ENCODE measurements at places on chromosomes 11 and 22.

GRCh38 chr11:27471589-27472397 lies 797 bp downstream of the LGR4 start:
- DNase-seq: peak; percentile 89

- DNase-seq: no peak
Measured at GRCh38 chr11:111707039-111707690, 59.0 kb downstream of the PPP2R1B start.

DNA sequence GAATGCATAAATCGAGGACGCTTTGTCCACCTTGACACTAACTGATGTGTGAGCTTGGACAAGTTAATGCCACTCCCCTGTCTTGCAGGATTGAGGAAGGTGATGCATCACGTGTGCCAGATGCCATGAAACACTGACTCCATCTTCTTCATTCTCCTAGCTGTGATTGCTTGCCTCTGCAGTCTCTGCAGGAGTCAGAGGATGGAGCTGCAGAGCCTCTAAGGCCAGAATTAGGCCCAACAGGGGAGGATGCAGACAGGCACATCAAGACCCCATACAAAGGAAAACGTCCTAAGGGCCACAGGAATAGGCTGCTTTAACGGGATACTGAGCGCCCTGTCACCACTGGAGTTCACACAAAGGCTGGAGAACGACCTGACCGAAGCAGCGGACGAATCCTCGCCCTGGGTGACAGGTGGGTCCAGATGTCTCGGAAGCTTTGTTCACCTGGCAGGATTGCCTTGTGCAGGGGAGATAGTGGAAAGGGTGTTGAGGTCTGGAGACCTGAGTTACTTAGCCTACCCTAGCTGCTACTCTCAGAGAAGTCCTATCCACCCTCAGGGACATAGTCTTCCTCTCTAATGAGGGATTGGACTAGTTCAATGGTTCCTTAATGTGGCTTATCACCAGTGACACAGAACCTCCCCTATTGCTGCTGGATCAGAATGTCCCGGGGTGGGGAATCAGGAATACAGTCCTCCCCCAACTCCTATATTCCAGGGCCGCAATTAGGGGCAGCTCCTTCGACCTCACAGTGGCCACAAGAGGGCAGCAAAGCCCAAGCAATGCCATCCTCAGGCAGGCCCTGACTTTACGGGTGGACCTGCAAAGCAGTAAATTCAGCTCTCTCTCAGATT lies 32.4 kb downstream of the DBX1 start:
- DNase-seq: peak; percentile 63

DNA sequence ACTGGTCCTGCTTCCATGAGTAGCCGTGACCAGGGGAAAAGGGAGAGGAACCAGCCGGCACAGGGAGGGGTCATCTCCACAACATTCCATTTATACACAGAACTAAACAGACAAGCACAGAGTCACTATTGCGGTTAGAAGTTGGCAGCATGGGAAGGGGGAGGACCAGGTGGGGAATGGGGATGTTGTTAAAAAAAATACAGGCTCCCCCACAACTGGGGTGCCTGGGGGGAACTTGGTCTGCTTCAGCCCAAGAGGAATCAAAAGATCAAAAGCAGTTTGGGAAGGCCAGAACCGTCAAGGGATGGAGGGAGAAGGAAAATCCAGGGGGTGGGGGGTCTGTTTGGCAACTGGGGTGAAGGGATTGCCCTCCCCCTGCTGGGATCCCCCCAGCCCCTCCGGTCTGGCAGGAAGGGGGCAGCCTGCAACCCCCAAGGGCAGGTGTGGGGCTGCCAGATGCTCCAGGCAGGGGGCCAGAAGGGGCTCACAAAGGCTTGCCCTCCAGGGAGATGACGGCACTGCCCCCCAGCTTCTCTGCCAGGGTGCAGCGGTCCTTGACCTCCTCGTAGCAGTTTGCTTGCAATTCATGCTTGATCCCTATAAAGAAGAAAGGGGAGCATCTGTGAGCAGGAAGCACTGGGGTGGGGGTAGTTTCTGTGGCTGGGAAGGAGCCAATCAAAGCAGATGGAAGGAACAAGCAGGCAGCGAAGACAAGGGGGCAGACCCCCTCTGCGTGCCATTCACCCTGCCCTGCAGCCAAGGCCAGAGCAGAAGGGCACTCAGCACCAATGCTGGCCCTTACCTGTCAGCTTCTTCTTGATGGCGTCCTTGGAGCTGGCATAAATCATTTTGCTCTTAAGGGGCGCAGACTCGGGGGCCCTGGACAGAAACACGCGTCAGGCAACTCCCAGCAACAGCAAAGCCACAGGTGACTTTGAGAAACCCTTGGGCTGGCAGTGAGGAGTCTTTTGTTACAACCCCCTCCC lies 2.8 kb downstream of the CFL1 start:
- no peak for DNase-seq

DNA sequence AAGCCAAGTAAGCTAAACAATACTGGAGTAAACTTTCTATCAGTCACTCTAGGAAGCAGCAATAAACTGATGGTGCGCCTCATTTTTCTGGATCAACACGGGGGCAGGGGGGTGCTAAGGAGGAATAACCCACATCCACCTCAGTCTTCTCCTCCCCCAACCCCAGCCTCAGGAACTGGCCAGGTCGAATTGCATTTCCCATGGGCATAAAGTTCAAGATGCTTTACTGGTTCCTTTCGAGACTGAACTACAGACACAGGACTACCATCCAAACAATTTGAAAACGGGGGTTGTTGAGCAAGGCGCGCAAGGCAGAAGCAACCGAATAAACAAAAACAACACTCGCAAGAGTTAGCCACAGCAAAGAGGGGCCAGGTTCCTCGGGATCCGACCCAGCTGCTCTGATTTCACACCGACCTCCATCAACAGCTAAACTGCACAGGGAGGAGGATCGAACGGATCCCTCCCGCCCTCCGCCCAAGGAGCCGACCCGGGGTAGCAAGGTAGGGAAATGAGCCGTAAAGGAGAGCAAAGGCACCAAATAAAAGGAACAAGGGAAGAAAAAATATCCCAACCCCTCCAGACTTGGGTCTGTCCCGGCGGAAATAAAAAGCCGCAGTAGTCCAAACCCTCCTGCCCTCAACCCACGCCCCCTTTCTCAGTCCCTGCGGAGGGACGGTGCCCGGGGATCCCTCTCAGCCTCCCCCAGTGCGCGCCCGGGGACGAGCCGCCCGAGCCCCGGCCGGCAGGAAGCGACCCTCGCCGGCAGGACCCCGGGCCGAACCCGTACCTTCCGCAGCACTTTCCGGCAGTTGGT lies 801 bp downstream of the SESN3 start:
- DNase-seq: peak; percentile 26

DNA sequence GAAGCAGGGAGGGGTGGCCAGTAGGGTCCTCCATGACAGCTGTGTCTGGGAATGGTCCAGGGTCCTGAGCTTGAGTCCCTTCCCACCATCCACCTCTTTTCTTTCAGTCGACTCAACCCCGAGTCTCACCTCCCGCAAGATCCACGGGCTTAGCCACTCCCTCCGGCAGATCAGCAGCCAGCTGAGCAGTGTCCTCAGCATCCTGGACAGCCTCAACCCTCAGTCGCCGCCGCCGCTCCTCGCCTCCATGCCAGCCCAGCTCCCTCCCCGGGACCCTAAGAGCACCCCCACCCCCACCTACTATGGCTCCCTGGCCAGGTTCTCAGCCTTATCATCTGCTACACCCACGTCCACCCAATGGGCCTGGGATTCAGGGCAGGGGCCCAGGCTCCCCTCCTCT lies 81.9 kb downstream of the CEP164 start:
- DNase-seq: no peak

DNA sequence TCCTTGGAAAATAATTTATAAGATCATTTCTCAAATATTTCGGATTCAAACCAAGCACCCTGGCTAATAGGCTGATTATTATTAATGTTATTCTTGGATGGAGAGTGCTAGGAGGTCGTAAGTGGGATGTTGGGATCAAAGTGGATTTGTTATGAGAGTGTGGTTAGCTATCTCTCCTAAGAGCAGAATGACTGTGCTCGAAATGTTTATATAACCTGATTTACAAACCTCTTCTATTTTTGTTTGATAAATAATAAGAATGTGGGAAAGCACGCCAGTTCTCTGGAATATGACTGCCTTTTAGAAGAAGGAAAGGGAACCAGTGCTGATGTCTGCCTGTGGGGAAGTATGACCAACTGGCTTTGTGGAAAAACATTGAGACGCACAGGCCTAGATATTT lies 527.5 kb downstream of the NTM start:
- no peak for DNase-seq

DNA sequence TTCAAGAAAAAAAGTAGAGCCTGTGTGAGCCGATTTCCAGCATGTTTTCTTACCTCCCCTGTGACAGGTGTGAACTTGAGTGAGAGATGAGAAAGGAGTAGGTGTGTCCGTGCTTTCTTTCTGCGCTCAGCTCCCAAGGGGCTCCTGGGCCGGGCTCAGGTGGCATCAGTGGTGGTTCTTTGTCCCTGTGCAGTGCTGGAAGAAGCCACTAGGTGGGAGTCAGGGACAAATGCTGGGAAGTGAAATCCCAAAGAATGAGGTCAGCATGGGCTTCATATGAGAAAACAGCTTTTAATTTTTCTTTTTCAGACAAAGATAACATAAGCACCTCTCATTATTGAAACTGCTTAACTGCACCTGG lies 57.8 kb downstream of the PPFIBP2 start:
- DNase-seq: no peak

- DNase-seq: no peak
Measured at GRCh38 chr11:101510591-101510990, 73.2 kb downstream of the TRPC6 start.

GRCh38 chr11:21892736-21893564 lies 299.9 kb upstream of the ANO5 start:
- DNase-seq: no peak

- DNase-seq: no peak
Measured at GRCh38 chr22:26122920-26123468, 46.3 kb upstream of the SEZ6L start.

DNA sequence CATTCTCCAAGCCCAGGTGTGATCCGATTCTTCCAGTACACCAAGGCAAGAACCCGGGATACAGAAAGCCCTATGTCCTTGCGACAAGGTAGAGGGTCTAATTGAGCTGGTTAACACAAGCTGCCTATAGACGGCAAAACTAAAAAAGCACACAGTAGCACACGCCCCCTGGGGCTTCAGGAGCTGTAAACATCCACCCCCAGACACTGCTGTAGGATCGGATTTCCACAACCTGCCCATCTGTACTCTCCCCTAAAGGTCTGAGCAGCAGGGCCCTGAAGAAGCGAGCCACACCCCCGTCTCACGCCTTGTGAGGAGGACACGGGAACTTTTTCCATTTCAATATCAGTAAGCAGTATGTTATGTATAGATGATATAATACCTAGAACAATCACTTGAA lies 624.7 kb downstream of the BUD13 start:
- DNase-seq: no peak

GRCh38 chr11:102456381-102456780 lies 3.8 kb upstream of the TMEM123 start:
- peak; percentile 71 for DNase-seq

GRCh38 chr11:99822846-99823565 lies 802.3 kb downstream of the CNTN5 start:
- no peak for DNase-seq

DNA sequence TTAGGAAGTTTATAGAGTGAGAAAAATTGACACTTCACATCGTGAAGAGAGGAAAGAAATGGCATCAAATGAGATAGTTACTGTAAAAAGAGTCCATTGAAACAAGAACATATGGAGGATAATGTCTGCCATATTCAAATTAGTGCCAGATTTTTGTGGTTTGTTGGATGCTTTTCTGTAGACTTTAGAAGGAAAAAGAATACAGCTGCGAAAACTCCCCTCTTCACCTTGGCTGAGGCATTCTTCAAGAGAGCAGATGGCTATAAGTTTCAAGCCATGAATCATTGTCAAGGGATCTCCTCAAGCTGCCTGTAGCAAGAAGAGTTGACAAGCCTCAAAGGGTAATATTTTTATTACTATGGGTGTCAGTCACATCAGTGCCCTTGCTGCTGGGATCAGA lies 507.4 kb upstream of the RAG2 start:
- no peak for DNase-seq

DNA sequence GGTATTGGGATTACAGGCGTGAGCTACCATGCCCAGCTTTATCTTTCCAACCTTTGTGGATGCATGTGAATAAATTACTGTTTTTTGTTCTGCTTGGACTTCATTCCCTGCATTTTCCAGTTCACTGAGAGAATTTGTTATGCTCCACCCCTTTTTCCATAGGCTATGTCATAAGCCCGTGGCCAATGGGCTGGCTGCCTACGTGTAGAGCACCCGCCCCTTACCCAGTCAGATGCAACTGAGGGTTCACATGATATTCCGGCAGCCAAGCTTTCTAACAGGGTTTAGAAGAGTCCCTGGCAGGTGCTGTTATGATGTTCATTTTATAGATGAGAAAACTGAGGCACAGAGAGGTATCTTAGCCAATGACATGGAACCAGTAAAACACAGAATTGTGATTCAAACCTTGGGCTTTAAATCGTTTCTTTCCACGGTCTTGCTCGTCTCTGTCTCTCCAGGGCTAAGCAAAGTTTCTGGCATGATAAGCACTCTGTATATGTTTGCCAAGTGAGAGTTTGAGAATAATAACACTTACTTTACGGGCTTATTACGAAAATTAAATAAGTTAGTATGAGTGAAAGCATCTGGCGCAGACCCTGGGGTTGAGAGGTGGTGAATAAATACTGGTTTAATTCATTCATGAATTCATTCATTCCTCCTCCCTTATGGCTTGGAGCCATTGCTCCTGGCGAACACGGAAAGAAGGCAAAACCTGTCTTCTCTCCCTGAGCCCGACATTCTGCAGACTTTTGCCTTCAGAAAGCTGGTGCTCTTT lies 42.4 kb upstream of the RASD2 start:
- DNase-seq: no peak

DNA sequence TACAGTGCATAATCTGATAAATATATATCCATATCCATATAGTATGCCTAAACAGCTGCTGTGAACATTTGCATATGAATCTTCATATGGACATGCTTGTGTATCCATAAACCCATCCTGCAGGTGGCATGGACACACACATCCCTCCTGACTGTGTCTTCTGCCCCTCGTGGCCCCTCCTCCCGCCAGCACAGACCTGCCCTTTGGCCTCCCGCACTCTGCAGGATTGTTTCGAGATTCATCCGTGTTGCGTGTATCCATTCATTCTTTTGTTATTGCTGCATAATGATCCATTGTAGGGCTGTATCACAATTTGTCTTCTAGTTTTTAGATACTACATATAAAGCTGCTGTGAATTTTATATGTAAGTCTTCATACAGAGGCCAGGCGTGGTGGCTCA lies 24.0 kb downstream of the ZBED4 start:
- no peak for DNase-seq

- DNase-seq: no peak
Measured at GRCh38 chr11:78311702-78312371, 105.8 kb downstream of the GAB2 start.

DNA sequence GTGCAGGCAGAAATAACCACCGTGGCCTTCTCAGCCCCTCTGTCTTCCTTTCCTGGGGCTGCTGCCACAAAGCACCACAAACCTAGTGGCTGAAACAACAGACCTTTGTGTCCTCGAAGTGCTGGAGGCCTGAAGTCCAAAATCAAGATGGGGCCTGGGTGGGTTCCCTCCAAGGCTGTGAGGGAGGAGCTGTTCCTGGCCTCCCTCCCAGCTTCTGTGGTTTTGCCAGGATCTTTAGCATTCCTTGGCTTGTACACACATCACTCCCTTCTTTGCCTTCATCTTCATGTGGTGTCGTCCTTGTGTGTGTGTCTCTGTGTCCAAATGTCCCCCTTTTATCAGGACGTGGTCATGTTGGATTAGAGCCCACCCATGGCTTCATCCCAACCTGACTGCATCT lies 29.0 kb upstream of the PARVG start:
- DNase-seq: no peak

Data from upper lobe of left lung (tissue), 6 donors.